ENCODE measurements at places on chromosomes 13 and 19.

DNA sequence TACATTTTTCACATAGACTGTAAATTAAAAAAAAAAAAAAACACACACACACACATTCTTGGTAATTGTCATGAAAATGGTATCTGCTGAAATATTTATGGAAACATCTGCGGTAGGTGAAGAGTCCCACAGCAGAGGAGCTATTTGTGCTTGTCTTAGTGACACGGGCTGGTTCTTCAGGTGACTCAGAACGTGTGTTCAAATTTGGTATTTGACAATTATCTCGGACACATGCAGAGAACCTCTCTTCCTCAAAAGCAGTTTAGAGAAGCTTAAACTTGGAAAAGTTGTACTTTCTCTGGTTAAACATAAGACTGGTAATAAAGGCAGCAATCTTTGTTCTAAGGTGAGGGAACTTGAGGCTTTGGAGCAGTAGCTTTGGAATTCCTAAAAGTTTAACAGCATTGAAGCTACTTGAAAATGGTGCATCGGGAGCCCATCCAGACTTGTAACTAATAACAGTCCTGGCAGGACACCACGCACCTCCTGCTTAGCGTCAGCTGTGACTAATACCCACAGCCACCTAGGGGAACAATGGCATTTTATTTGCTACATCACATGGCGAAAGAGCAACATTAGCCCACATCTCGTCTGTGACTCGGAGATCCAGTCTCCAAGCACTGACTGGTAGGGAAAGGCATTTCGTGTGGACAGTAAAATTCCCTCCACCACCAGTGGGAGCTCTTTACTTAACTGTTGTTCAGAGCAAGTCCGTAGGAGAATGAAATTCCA lies 1505.1 kb upstream of the SLC10A2 start:
- no peak for DNase-seq

GRCh38 chr13:22198001-22198400 lies 527.1 kb downstream of the FGF9 start:
- DNase-seq = no peak

GRCh38 chr19:51142119-51142518 lies at the start of gene SIGLEC7:
SIGLEC7 (plus strand) TSS chr19:51142301; CDS start chr19:51142370, 69 bp downstream.
- no peak for DNase-seq

- no peak for DNase-seq
Observed at GRCh38 chr13:93872376-93872775, 607.1 kb downstream of the DCT start.

GRCh38 chr13:30191491-30192100 lies 115.8 kb downstream of the KATNAL1 start:
- no peak for DNase-seq

- no peak for DNase-seq
Observed at GRCh38 chr13:42331009-42331408, 59.1 kb downstream of the AKAP11 start.

DNA sequence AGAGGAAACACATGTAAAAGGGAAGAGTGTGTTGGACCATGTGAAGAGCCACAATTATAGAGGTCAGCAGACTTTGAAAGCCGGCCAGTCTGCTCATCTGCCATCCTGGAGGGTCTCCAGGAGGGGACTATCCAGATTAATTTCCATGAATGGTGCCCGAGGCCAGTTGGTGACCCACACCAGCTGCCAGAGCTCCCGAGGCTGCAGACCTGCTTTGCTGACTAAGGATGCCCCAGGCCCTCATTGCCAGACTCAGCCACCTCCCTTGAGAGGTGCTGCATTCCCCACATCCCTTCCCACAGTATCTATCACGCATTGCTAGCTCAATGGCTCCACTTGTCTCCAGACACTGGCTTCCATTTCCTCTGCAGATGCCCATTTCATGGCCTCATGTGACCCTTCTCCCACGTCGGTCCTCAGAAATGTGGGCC lies 110.3 kb downstream of the NALCN start:
- DNase-seq = no peak

GRCh38 chr13:37277007-37277406 lies 171.5 kb upstream of the CSNK1A1L start:
- DNase-seq = no peak

- no peak for DNase-seq
Observed at GRCh38 chr19:437041-437440, 23.8 kb downstream of the SHC2 start.

- DNase-seq = no peak
Observed at GRCh38 chr19:55688422-55689218, 13.6 kb downstream of the EPN1 start.

DNA sequence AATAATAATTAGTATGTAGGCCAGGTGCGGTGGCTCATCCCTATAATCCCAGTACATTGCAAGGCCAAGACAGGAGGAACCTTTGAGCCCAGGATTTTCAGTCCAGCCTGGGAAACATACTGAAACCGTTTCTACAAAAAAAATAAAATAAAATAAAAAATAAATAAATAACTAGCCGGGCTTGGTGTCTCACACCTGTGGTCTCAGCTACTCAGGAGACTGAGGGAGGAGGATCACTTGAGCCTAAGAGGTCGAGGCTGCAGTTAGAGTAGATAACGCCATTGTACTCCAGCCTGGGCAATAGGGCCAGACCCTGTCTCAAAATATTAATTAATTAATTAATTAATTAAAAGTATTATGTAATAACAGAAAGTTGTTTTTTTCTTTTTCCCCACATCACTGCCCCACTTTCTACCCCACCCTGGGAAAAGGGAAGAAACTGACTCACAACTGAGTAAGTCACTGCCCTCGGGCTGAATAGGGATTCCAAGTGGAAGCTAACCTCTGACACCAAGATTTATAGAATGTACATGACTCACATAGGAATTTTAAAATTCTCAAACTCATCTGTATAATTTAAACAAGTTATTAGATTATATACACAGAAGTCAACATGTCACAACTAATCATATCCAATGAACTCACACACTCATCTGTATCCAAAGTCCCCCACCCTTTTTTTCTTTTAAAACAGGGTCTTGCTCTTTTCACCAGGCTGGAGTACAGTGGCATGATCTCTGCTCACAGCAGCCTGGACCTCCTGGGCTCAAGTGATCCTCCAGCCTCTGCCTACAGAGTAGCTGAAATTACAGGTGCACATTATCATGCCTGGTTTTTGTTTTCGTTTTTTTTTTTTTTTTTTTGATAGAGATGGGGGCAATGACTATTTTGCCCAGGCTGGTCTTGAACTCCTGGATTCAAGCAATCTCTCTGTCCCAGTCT lies 12.5 kb downstream of the ZNF611 start:
- no peak for DNase-seq

GRCh38 chr13:104592127-104592526 lies 1525.9 kb upstream of the SLC10A2 start:
- DNase-seq = no peak

DNA sequence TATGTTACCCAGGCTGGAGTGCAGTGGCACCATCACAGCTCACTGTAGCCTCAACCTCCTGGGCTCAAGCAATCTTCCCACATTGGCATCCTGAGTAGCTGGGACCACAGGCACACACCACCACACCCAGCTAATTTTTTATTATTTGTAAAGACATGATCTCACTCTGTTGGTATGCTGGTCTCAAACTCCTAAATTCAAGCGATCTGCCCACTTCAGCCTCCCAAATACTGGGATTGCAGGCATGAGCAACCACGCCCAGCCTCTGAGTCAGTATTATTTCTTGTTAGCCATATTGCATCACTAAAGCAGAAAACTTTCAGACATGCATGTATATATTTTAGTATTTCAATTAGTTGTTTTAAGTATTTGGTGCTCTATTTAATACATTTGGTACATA lies 376.4 kb downstream of the GPC6 start:
- DNase-seq = no peak

GRCh38 chr19:40336601-40336900 lies 11.6 kb downstream of the C19orf47 start:
- no peak for DNase-seq

DNA sequence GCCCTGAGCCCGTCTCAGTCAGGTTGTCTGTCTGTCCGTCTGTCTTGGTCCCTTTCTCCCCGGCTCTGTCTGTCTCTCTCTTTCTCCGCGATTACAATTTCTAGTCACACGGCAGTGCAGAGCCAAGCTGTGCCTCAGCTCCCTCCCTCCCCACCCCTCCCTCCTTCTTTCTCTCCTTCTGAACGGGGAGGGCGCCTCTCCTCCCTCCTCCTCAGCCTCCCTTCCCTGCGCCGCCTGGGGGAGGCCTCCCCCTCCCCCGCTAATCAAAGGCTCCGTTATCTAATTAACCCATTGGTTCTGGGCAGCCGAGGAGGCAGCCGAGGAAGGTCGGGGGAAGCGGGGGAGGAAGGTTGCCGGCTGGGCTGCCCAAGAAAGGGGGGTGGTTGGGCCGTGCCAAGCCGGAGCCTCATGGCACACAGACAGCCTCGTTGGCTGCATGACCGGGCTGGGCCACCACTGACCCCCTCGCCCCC lies 16.5 kb downstream of the LRRC4B start:
- DNase-seq = no peak

DNA sequence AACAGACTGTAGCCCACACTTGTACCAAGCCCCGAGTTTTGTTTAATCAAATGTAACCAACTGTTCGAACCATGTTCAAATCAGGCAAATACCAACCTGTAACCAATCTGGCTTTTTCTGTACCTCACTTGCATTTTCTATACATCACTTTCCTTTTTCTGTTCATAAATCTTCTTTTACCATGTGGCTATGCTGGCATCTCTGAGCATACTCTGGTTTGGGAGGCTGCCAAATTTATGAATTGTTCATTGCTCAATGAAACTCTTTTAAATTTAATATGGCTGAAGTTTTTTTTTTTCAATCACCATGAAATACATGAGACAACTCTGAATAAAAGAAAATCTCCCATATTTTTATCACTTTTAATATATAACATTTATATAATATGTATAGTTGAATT lies 256.1 kb downstream of the SLITRK6 start:
- no peak for DNase-seq

GRCh38 chr19:47658431-47659348 lies 49.8 kb downstream of the BICRA start:
- no peak for DNase-seq

GRCh38 chr19:3125900-3126524 lies 9.8 kb upstream of the GNA15 start:
- peak; percentile 32 for DNase-seq

DNA sequence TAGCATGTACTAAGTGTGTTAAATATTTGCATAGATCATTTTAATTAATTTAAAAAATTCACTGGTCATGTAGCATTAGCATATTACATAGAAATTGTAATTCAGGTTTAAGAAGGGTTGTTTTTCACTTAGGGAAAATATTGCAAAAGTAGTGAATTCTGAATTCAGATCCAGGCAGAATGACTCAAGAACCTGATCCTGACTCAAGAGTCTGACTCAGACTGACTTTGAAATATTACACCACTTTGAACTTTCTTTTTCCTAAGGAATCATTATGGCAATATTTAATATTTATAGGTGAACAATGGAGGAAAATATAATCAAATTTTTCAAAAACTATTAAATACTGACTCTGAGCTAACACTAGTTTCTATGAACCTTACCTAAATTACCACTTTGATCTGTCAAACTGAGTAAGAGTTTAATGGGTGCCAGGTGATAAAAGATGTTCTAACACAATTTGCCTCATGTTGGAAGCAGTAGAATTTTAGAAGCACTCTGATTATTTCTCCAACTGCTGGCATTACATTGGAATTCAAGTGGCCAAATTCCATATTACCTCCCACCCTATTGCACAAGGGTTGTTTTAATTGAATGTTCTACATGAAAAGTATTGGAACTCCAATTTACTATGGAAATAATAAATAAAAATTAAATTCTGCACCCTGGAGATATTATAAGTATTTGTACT lies 261.6 kb downstream of the SLITRK1 start:
- DNase-seq = no peak

- DNase-seq = no peak
Observed at GRCh38 chr13:22812793-22813192, 368.0 kb upstream of the SGCG start.

DNA sequence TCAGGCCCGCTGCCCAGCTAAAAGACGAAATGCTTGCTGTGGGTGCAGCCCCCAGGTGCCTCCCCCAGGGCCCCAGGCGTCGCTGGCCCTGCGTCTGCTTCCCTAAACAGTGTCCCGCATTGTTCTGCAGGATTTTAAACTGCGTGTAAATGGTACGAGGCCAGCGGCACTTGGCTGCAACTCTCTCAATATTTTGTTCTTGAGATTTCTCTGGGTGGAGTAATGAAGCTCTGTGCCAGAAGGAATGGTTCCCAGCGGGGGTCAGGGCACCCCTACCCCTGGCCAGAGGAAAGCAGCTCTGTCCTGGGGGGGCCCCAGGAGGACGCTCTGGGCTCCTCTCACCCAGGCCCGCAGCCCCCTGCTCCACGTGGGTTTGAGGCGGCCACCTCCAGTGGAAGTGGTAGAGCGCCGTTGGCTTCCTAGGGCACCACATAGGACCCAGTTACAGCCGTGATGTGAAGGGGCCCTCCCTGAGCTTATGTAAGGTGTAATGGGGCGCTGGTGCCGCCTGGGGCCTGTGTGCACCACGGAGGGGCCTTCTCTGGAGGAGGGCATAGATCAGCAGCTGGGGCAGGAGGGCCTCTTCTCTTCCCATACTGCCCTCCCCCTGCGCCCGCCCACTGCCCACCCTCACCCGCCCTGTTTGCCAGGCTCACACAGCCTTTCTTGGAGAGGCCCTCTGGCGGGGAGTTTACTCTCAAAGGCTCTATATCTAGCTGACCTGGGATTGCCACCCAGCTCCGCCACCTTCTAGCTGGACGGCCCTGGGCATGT lies 19.8 kb downstream of the PAK4 start:
- no peak for DNase-seq

GRCh38 chr13:35791184-35791851 lies 314.8 kb upstream of the MAB21L1 start:
- no peak for DNase-seq

DNA sequence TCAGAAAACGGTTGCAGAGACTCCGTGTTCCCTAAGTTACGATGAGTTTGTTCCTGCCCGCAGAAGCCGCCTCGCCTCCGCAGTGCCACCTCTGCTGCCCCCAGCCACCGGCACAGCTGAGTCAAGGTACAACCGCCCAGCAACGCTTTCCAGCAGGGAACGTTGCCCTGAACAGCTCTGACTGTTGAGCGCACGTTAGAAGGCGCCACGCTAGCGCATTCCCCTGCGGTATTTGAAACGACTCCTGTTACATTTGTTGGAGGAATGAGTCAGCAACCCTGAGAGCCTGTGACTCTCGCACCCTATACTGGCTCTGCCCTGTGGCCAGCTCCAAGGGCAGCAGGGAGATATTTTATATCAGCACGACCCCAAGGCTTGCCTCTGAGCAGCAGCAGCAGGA lies 302.8 kb downstream of the TEX29 start:
- no peak for DNase-seq

GRCh38 chr13:44336934-44337333 lies 36.7 kb upstream of the SERP2 start:
- DNase-seq = no peak

DNA sequence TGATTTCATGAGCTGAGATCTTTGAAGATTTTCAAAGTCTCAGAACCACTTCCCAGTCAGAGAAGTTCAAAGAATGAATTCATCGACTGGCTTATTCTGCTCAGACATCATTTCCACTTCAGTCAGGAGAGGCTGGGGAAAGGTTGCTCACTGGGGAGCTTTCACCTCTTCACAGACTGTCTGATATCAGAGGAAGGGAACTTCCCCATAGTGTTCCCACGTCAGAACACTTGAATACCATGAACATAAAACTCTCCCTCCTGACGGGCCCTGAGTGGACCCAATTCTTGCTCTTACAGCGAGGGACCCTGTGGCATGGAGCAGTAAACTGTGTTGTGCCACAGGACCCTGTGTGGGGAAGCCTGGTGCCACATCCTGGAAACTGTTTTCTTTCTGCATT lies 492.6 kb downstream of the COG6 start:
- DNase-seq = no peak

- no peak for DNase-seq
Observed at GRCh38 chr13:83752141-83752540, 130.1 kb downstream of the SLITRK1 start.

- no peak for DNase-seq
Observed at GRCh38 chr13:68808456-68808855, 1299.2 kb upstream of the ATXN8OS start.

All from activated CD8-positive, alpha-beta memory T cell treated with anti-CD3 and anti-CD28 coated beads for 48 hours (primary cell).